ENCODE measurements at places on chromosomes 11 and 22. TPM values are rescaled to one million over a fixed set of nuclear protein-coding genes. Genes with fewer than 3 reads are reported as not detected.

DNA sequence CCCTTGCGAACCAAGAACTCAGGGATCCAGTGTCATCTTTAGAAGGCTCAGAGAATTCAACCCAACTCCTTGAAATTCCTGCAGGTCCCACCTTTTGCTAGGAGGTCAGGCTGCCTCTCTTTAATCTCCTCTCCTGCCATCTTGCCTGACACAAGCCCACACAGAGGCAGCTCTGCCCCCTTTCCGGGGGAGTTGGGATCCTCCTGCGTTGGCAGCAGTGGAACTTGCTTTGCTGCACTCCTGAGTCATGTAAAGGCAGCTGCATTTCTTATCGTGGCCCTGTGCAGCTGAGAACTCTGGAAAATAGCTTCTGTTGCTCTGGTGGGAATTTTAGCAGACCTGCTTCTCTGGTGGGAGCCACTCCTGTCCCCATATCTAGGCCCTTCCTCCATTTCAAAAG, 142.3 kb upstream of the TBCEL start:
- DNase-seq: no peak

DNA sequence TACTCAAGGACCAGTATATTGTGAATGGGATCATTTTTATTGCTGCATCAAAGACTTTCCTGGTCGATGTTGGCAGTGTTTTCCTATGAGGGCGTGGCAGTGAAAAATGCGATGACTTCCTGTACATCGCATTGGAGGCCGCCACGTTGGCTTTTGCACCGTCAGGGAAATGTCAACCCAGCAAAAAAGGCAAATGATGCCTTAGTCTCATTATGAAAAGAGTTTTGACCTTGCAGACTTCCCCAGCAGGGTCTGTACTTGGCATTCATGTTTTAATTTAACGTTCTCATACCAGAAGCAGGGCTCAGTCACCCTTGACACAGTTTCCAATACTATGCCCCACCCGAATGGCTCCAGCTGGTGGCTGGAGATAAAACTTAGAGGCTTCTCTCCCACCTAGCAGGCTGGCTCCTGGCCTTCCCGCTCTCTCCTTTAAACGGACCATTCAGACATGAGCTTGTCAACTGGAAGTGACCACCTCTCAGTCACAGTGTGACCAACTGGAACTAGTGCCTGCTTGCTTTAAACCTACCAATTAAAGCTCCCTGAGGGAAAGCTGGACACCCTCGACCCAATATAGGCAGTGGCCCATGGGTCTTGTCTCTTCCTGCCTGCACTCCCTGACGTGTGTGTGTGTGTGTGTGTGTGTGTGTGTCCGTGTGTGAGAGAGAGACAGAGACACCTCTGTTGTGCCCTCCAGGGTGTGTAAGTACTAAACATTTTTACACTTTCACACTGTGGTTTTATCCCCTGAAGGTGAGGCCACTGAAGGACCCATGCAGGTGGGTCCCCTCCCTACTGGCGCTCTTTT, 8.7 kb upstream of the GDPD5 start:
- no peak for DNase-seq

GRCh38 chr22:38766076-38766777, 10.4 kb upstream of the SUN2 start:
- DNase-seq: peak; percentile 75

- DNase-seq: no peak
Measured at GRCh38 chr11:46251954-46252353, 25.5 kb upstream of the CREB3L1 start.

GRCh38 chr22:42437488-42438292, 5.5 kb upstream of the NFAM1 start:
- peak; percentile 39 for DNase-seq

DNA sequence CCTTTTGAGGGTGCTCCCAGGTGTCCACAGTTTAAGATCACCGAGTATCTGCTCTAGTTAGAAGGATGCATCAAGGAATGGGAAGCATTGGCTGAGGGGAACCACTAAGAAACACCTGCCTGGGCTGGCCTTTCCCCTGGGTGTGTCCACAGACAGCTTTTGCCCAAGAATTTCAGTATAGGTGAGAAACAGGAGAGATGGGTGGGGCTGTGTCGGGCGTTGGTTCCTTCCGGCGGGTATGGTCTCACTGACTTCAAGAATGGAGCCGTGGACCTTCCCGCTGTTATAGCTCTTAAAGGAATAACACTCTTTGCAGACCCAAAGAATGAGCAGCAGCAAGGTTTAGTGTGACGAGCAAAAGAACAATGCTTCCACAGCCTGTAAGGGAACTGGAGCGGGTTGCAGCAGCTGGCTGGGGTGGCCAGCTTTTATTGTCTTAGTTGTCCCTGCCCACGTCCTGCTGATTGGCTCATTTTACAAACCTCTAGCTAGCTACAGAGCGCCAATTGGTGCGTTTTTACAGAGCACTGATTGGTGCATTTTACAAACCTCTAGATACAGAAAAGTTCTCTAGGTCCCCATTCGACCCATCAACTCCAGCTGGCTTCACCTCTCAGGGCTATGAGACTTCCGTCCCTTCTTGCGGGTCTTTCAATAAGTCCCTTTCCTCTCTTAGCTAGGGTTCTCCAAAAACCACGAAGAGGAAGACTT, 2.4 kb downstream of the FADS1 start:
- DNase-seq: peak; percentile 66

DNA sequence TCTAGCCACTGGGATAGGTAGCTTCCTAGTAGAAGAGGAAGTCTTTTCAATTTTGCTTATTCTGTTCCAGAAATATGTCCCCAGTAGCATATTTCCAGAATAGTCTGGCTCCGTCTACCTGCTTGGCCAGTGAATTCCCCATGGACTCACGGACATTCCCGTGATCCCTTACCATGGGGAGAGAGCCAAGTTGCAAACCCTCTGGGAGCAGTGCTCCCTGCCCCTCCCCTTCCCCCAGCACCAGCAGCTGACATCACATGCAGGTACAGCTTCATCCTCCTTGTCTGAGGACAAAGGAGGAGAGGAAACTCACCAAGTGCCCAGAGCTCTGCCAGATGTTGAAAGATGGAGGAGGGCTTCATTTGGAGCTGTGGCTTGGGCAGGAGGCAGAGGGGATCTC, 61.2 kb downstream of the GRAMD1B start:
- no peak for DNase-seq

DNA sequence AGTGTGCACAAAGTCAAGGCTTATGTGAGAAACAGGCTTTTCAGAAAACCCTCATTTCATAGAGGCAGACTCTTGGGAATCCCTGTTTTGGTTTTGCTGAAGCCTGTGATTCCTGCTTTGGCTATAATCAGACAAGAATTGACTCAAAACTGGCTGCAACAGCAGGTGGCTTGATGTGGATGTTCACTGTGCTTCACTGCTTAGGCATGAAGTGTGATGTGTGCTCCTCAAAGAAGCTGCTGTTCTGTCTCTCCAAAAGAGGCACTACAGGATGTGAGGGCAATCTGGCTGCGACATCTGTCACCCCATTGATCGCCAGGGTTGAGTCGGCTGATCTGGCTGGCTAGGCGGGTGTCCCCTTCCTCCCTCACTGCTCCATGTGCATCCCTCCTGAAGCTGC, 103.5 kb downstream of the C11orf58 start:
- no peak for DNase-seq

DNA sequence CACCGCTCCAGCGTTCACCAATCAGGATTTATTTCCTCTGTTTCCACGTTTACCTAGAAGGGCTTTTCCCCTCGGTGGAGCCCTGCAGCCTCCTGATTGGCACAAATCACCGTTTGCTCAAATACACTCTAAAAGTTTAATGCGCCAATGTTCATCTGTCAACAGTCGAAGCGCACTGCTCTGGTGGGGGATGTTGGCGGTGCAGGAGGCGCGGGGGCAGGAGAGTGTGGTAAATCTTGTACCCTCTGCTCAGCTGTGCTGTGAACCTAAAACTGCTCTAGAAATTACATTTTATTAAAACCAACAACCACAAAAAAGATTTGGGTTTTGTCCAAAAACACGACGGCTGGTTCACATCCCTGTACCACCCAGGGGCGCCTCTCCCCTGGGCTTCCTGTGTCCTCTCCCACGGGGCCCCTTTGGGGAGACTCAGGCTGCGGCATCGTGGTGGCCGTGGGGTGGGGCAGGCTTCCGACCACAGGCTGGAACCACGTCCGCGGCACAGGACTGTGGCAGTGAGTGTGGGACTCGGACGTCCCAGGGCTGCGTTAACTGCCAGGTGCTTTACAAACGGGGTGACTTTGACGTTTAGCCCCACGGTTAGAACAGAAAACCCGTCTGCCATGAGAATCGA, 13.5 kb downstream of the TTLL8 start:
- DNase-seq: no peak

DNA sequence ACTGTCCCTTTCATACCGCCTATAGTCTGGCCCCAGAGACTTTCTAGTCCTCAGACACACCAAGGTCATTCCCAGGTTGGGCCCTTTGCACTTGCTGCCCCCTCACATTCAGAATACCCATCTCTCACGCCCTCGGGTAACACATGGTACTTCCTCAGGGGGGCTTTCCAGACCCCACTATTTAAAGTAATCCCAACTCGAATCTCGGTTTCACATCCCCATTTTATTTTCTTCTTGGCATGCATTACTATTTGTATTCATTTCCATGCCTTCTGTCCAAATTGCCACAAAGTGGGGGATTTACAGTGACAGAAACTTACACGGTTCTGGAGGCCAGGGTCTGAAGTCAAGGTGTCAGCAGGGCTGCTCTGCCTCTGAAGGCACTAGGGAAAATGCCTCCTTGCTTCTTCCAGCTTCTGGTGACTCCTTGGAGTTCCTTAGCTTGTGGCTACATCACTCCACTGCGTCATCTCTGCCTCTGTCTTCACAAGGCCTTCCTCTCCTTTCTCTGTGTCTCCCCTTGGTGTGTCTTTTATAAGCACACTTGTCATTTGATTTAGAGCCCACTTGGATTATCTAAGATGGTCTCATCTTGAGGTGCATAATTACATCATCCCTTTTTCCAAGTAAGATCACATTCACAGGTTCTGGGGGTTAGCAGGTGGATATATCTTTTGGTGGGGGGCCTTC, 15.1 kb downstream of the RCN1 start:
- DNase-seq: no peak

DNA sequence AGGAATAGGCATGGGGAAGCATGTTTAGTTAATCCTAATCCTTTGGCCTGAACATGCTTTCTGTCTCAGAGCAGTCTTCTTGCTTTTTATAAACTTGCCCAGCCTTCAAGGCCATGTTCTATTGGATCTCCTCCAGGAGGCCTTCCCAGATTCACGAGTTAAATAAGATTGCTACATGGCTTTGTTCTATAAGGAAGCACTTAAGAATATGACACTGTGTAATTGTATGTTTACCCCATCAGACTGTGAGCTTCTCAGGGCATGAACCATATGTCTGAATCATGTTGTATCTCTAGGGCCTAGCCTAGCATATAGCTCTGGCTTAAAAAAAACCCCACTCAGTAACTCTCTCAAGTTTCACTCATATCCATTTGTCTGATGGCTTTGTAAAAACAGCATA, 26.4 kb upstream of the UCP3 start:
- DNase-seq: no peak

- DNase-seq: peak; percentile 2
Measured at GRCh38 chr22:35258191-35258988, 1.1 kb downstream of the HMGXB4 start.

- no peak for DNase-seq
Measured at GRCh38 chr11:102192349-102193066, 82.3 kb downstream of the YAP1 start.

- DNase-seq: no peak
Measured at GRCh38 chr22:38071421-38072321, 12.3 kb downstream of the SLC16A8 start.

- no peak for DNase-seq
Measured at GRCh38 chr11:57269571-57270021, 32.5 kb upstream of the APLNR start.

- no peak for DNase-seq
Measured at GRCh38 chr11:43898574-43898973, 17.9 kb downstream of the ALKBH3 start.

GRCh38 chr11:126915430-126915829, 85.1 kb downstream of the KIRREL3 start:
- no peak for DNase-seq

DNA sequence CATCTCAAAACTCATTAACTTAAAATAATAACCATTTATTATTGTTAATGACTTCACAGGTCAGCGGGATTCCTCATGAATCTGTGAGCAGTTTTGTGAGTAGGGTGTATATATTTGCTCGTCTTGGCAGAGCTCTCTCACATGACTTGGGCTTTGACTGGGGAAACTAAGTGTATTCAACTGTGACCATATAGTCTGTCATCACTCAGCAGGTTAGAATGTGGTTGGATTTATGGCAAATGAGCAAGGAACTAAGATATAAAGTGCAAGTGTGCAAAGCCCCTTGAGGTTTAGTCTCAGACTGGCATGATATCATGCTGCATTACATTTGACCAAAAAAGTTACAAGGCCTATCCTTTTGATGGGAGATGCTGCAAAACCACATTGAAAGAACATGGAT, 254.8 kb downstream of the CNTN5 start:
- DNase-seq: no peak

- DNase-seq: no peak
Measured at GRCh38 chr11:117814204-117814765, 10.3 kb downstream of the FXYD2 start.

- no peak for DNase-seq
Measured at GRCh38 chr11:118597556-118597955, 9.9 kb upstream of the PHLDB1 start.

DNA sequence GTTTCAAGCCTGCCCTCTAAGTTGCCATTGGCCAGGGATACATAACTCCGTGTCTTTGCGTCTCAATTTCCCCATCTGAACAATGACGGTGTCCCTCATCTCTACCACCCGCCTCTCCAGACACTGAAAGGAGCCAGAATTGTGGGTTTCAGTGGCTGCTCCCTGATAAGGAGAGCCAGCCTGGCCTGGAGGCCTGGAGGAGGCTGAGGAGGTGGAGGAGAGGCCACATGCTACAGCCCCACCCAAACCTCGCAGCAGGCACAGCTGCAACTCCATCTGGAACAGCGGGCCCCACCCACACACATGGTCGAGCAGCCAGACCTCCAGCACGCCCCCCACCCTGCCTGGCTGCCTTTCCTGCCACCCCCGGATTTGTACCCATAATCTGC, 34.4 kb upstream of the CD82 start:
- DNase-seq: no peak

DNA sequence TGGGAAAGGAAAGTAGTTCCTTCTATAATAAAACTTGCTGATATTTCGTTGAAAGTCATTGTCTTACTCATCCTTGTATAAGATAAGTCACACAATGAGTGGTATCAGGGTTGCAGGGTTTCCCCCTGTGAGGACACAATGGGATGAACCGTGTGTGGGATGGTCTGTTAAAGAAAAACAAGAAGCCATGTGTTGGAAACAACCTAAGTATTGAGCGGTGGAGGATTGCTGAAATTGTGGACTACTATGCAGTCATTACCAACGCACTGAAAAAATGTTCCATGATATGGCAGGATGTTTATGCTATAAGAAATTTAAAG, 28.6 kb downstream of the PTPRJ start:
- no peak for DNase-seq

- DNase-seq: no peak
Measured at GRCh38 chr11:87740968-87741367, 434.3 kb downstream of the RAB38 start.

The OR51V1 gene
- not detected for total RNA-seq

The PNPLA3 gene
- total RNA-seq: 2.0 TPM

The MED17 gene
- 12.9 TPM for total RNA-seq

The HRAS gene
- 99.9 TPM for total RNA-seq

The ARVCF gene
- total RNA-seq: 9.3 TPM

The PARVA gene
- 41.4 TPM for total RNA-seq

Measured in A172 (cell line).